Left colon (tissue), 2 donors: ENCODE measurements at places on chromosomes 12 and 14. TPM values are rescaled to one million over a fixed set of nuclear protein-coding genes. Genes with fewer than 3 reads are reported as not detected.

- peak; percentile 67 for DNase-seq
Measured at GRCh38 chr14:100155049-100155621, 4.3 kb downstream of the DEGS2 start.

DNA sequence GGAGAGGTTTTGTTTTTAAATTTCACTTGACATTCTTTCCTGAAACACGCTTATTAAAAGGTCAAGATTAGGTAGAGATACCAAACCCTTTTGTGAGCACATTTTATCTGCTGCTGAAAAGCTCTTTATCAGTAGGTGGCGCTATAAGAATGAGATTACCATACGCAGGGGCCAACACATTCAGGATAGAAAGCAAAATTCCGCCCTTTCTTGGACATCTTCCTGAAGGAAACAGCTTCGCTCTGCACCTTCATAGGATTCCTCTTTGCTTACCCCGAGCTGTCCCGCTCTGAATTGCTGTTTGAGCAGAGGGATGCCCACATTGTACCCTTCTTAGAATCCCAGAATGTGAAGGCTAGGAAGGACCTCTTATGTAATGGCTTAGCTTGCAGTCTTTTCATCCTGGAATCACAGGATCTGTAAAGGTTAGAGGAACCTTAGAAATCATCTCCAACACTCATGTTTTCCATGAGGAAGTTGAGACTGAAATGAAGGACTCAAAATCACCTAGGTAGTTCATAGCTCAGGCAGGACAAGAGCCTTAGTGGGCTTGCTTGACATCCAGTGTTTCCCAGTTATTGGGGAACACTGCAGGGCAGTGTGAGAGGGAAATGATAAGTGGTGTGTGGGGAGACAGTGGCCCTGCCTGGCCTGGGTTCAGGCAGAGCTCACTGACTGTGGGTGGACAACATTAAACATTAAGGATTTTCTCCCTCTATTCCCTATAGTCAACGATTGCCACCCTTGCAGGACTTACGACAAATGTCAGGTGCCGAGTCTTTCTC is 38.7 kb upstream of the CRY1 start:
- DNase-seq = no peak

GRCh38 chr12:106089935-106090334 is 48.8 kb downstream of the NUAK1 start:
- no peak for DNase-seq

- no peak for DNase-seq
Measured at GRCh38 chr12:123444092-123445026, 7.9 kb upstream of the RILPL2 start.

DNA sequence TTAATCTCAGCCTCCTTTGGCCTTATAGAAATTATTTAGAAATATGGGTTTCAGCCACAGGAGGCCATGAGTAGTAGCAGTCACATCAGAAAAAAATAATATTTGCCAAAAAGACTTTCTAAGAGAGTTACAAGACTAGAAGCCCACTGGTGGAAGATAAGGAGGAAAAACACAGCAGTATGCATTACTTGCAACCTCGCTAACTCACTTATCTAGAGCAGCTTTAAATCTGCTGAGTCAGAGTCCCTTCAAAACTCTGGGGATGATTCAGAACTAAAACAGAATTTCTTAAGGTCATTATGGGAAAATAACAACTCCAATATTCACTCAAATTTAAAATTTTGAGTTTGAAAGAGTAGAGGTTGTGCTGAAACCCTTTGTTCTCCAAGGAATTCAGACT is 6.2 kb downstream of the OR4K17 start:
- no peak for DNase-seq

DNA sequence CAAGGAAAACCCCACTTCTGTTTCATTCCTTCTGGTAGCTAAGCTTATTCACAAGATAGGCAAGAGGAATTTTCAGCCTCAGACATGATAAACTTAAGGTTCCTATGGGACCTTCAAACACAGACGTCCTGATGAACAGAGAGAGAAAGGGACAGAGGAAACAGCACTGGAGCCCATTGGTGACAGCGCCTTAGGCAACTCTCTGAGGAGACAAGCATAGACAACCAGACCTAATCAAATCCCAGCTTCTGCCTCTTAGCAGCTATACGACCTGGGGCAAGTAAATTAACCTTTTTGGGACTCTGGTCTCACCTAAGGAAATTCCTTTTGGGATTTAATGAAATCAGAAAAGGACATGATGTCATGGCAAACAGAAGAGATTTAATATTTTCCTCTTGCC is 33.3 kb downstream of the TMCC3 start:
- DNase-seq = no peak

- DNase-seq = no peak
Measured at GRCh38 chr14:77355811-77356210, 21.1 kb downstream of the TMED8 start.

- DNase-seq = no peak
Measured at GRCh38 chr12:71896205-71896882, 42.3 kb upstream of the TPH2 start.

DNA sequence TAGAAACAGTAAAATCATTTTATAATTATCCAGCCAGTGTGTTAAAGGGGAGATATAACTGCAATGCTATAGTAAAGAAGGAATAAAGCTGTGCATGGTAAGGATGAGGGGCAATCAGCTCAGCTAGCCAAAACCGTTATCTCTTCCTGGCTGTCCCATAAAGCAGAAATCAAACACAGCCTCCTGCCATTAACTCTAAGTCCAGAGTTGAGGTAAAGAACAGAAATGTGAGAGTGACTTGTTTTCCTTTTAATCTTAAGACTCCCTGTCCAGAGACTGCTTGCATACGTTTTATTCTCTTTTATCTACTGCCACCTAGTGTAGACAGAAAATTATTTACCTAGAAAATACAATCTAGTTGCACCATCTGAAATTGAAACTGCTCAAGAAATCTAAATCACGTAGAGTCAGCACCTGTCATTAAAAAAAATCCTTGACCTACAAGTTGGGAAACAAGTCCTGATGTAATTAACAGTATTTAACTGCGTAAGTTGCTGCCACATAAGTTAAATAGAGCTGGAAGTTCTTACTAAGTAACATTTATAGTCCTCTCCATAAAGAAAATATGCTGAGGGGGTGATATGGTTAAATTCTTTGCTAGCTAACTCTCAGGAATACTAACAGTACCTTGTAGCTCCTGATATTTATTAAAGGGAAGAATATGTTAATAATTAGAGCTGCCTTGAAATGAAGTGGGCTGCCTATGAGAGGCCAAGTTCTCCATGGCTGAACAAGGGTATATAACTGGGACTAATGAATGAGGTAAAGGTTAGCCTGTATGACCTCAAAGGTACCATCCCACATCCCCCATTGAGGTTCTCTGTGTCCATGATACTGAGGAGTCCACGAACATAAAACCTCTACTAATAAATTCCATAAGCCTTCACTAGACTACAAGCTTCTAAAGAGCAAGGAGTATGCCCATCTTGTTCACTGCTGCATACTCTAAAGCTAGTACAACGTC is 62.7 kb downstream of the GALNT4 start:
- no peak for DNase-seq

OR6C2 gene
- total RNA-seq = not detected

SCFD1 gene
- total RNA-seq = 77.8 TPM

PYGL gene
- 55.6 TPM for total RNA-seq

CCDC88C gene
- total RNA-seq = 52.4 TPM

STAC3 gene
- 2.0 TPM for total RNA-seq
